Naive thymus-derived CD4-positive, alpha-beta T cell (primary cell): ENCODE measurements at places on chromosomes 1 and 21. TPM values are rescaled to one million over a fixed set of nuclear protein-coding genes. Genes with fewer than 3 reads are reported as not detected.

GRCh38 chr1:3500265-3500835, 45.9 kb downstream of the ARHGEF16 start:
- DNase-seq: no peak
- no peak overlapping the region for H3K27ac ChIP-seq
- H3K27me3 ChIP-seq: no peaks in the 10 kb centered on the region
- H3K4me3 ChIP-seq: no peak overlapping the region

- peaks cover 8% of the 10 kb centered on the region for H3K27me3 ChIP-seq
- no peaks in the 10 kb centered on the region for H3K36me3 ChIP-seq
- no peak within 1 kb of the TSS for H3K4me3 ChIP-seq
- no peak for DNase-seq
- H3K27ac ChIP-seq: no peak within 1 kb of the TSS
Observed at GRCh38 chr1:170664093-170664827, at the start of gene PRRX1. PRRX1 (plus strand) TSS chr1:170664131; CDS start chr1:170664219, 88 bp downstream.

GRCh38 chr1:42567038-42567437, 91.2 kb upstream of the PPIH start:
- H3K4me3 ChIP-seq: no peak overlapping the region
- no peaks in the 10 kb centered on the region for H3K27me3 ChIP-seq
- no peaks in the 10 kb centered on the region for H3K4me1 ChIP-seq
- H3K36me3 ChIP-seq: no peaks in the 10 kb centered on the region
- H3K27ac ChIP-seq: no peak overlapping the region

DNA sequence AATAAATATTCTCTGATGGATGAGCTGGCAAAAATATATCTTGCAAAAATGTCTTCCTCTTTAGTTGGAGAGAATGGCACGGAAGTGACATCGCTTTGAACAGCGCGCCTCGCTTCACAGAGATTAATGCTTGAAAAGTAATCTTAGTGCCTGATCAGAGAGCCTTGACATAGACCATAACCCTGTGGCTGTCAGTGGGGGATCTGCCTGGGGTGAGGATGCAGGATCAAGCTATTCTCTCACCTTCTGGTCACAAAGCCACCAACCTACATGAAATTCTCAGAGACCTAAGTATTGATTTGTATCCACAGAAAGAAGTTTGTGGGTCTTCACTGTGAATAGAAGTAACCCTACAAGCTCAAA, 492.6 kb downstream of the LMO4 start:
- DNase-seq: no peak
- no peaks in the 10 kb centered on the region for H3K27me3 ChIP-seq
- H3K4me3 ChIP-seq: no peak overlapping the region

- no peak overlapping the region for H3K4me3 ChIP-seq
- H3K36me3 ChIP-seq: no peaks in the 10 kb centered on the region
- H3K27me3 ChIP-seq: no peaks in the 10 kb centered on the region
- no peak for DNase-seq
- H3K4me1 ChIP-seq: no peaks in the 10 kb centered on the region
- H3K27ac ChIP-seq: no peak overlapping the region
Observed at GRCh38 chr1:5717031-5717682, 275.1 kb downstream of the NPHP4 start.

DNA sequence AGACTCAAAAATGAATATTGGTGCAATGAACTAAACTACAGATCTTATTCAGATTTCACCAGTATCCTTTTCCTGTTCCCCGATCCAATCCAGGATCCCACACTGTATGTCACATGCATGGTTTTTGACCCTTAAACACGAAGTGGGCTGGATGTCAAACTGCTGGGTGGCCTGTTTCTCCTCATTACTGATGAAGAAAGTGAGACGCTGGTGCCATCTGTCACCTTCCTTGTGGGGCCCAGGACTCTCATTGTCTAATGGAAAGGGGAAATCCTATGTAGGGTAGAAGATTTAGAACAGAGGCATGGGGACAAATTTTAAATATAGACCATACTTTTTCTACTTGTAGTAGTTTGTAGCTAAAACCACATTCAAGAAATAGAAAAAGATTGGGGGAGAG, 56.2 kb downstream of the DISC1 start:
- no peaks in the 10 kb centered on the region for H3K4me1 ChIP-seq
- no peak for DNase-seq
- no peak overlapping the region for H3K27ac ChIP-seq
- H3K27me3 ChIP-seq: no peaks in the 10 kb centered on the region

GRCh38 chr1:54498383-54499096, 49.5 kb upstream of the ACOT11 start:
- H3K36me3 ChIP-seq: no peaks in the 10 kb centered on the region
- H3K4me1 ChIP-seq: no peaks in the 10 kb centered on the region
- no peak for DNase-seq
- H3K4me3 ChIP-seq: no peak overlapping the region
- no peak overlapping the region for H3K27ac ChIP-seq

- no peak overlapping the region for H3K4me3 ChIP-seq
- H3K27ac ChIP-seq: no peak overlapping the region
- no peaks in the 10 kb centered on the region for H3K36me3 ChIP-seq
Observed at GRCh38 chr1:215672482-215672881, 105.4 kb downstream of the KCTD3 start.

DNA sequence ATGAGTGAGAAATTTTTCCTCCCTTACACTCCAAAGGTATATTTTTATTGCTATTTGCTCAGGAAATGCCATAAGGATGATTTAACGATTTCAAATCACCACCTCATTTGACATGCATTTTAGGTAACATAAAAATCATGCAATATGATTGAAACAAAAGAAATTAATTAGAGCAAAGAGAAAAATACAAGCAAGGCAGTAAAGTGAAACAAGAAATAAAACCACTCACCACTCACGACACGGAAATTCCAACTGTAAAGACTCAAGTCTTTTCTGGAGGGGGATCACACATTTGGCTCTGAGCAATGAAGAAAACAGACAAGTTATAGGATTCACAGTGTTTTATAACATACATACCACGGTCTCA, 86.8 kb upstream of the ARHGAP29 start:
- no peaks in the 10 kb centered on the region for H3K4me1 ChIP-seq
- no peak overlapping the region for H3K27ac ChIP-seq
- no peak overlapping the region for H3K4me3 ChIP-seq
- no peak for DNase-seq

DNA sequence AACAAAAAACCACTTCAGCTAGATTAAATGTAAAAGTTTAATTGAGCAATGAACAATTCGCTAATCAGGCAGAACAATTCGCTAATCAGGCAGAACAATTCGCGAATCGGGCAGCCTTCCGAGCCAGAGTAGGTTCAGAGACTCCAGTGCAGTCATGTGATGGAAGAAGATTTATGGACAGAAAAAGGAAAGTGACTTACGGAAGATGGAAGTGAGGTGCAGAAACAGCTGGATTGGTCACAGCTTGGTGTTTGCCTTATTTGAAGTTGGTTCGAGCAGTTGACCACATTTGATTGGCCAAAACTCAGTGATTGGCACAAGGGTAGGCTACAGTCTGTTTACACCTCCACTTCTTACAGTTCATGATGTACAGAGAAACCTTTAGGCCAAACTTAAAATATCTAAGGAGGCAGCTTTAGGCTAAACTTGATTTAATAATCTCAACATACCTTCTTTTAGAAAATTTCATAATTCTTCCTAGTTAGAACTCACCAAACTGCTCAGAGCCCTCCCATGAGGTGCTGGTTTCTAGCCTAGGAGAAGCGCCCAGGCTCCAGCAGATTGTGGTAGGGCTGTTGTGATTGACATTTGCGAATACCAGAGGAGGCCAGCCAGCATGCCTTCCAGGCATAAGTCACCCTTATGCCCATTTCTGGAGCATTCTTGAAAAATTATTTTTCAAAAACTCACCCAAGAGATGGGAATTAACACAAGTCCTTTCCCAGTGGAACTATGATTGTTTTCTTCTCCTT, 22.8 kb upstream of the KCNC4 start:
- H3K36me3 ChIP-seq: no peaks in the 10 kb centered on the region
- DNase-seq: no peak
- no peaks in the 10 kb centered on the region for H3K27me3 ChIP-seq
- no peaks in the 10 kb centered on the region for H3K4me1 ChIP-seq

DNA sequence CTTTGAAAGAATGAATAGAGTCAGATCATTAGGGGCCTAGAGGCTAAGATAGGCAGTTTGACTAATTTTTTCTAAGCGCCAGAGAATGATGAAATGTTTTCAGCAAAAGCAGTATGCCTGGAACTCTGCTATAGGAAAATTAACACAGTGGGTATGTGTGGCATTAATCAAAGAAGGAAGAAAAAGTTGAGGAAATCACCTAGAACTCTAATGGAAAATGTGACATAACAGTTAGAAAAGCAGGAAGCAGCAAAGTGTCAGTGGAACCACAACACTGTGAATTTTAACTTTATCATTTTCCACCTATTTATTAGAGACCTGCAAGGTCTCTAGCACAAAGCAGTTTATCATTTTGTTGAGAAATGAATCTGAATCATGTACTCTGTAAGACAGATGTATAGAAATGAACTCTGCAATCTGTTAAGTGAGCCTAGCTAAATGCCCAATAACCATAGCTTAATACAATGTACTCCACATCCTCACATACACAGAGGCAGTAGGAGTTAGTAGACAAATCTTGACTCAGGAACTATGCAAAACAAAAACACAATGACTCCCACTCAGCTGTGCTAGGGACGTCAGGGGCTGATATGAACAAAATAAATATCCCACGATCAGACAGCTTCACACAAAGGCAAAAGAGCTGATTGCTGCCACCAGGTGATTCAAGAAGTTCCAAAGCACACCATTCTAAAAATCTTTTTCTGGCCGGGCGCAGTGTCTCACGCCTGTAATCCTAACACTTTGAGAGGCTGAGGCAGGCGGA, 500.7 kb upstream of the NFIA start:
- no peaks in the 10 kb centered on the region for H3K27me3 ChIP-seq
- H3K27ac ChIP-seq: no peak overlapping the region
- no peaks in the 10 kb centered on the region for H3K36me3 ChIP-seq
- H3K4me3 ChIP-seq: no peak overlapping the region
- no peak for DNase-seq

OR6K3 gene
- not detected for total RNA-seq

FCGR3B gene
- total RNA-seq: 4.1 TPM

SH2D5 gene
- total RNA-seq: 0.35 TPM

XKR8 gene
- 8.4 TPM for total RNA-seq

AMY2A gene
- not detected for total RNA-seq

DCST1 gene
- not detected in 2 replicates for total RNA-seq
